Naive thymus-derived CD4-positive, alpha-beta T cell (primary cell): ENCODE measurements at places on chromosomes 7 and 10. TPM values are rescaled to one million over a fixed set of nuclear protein-coding genes. Genes with fewer than 3 reads are reported as not detected.
A peak's percentile ranks its signal among the peaks of the same experiment; 100 is the strongest.

Gene ANKRD7
- not detected for total RNA-seq

Gene IGFBP3
- total RNA-seq = 3.2 TPM

Gene PCDH15
- total RNA-seq = not detected

Gene DPYSL4
- total RNA-seq = 60.0 TPM

Gene HOXA4
- total RNA-seq = not detected

Gene MBLAC1
- 5.8 TPM for total RNA-seq

Gene OR2A2
- total RNA-seq = not detected

Gene SNX10
- 5.0 TPM for total RNA-seq

Gene CFAP70
- 4.9 TPM for total RNA-seq

Gene CAV2
- total RNA-seq = not detected in 2 replicates

Gene CYP3A7
- not detected for total RNA-seq

Gene KEL
- not detected for total RNA-seq

Gene OGDHL
- total RNA-seq = not detected

Gene AKR1D1
- total RNA-seq = not detected in 2 replicates

Gene VSTM4
- not detected for total RNA-seq

Gene MMD2
- not detected in 2 replicates for total RNA-seq

Gene CRYGN
- 0.61 TPM for total RNA-seq

Gene NKX2-3
- total RNA-seq = not detected

Gene TUBAL3
- not detected for total RNA-seq

DNA sequence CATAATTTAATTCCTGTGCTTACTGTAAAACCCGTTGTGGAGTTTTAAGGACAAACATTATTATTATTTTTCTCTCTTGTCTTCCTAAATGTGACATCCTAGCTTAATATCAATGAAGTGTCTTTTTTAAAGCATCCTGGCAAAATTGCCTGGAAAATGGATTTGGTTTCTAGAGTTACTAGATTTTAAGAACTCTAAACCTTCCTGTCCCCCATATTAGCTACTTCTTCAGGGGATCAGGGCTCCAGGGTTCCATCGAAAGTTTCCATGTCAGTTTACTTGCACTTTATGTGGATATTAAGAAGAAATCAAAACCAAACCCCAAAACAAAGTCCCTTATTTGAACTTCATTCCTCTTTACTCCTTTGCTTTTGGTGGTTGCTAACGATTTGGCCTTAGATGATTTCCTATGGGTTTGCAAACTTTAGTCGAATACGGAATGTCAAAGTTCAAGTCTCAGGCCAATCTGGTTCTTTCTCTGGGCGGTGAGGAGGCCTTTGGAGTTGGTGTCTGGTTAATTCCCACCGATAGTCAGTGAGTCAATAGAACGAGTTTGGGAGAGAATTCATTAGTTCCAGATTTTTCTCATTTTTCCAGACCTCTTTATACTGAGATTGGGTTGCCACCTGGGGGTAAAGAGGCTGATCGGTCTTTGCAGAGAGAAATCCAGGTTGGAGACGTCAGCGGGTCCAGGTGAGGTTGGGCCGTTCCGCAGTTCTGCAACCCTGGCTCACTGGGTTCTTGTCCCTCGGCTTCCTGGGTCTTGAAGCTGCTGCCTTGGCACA lies 1.1 kb downstream of the CUX1 start:
- DNase-seq = no peak

GRCh38 chr7:2512713-2513112 lies 6.9 kb upstream of the LFNG start:
- DNase-seq = no peak

DNA sequence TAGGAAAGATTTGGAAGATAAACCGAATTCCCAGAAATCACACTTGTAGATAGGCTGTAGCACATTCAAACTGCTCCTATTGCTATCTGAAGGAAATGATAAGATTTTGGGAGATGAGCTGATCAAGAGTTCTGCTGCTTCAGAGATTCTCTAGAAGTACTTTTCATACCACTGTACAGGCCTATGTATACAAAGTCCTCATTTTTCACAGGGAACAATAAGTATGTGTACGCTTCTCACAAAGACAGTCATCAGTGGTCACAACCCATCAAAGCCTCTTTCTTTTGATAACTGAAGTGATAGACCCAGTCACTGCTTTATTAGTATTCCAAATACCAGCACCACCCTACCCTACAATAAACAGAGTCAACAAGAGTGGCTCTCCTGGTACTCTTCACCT lies 15.6 kb upstream of the SEPTIN7 start:
- no peak for DNase-seq

DNA sequence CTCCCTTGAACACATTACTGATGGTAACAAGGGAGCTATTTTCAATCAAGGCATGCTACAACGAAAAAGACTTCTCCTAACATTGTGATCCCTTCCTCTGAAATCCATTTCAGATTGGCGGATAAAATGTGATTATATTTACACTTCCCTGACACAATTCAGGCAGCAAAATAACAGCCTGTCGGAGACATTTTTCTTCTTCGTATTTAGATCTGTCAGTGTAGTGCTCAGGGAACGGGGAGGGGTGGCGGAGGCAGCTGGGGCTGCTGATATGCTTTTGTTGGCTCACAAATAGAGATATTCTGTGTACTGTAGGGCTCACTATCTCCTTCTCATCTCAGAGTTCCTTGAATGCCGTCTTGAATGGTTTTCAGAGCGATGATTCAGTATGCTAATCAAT lies 1261.7 kb upstream of the AUTS2 start:
- DNase-seq = no peak

- DNase-seq = no peak
Measured at GRCh38 chr10:108051218-108051617, 886.7 kb upstream of the SORCS1 start.

DNA sequence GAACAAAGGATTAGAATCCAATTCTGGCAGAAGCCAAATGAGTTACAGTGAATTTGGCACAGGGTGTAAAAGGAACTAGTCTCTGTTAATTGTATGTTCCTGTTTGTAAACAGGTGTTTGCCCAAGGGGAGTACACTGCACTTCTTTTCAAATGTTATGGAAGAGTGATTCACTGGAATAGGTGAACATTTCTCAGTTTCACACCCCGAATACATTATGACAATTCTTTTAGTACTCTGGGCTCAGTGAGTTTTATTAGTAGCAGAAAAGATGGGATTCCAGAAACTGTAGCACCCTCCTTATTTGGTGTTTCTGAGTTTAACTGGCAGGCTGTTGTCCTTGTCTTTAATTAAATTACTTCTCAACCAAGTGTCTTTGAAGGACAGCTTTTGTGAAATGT lies 329.2 kb downstream of the BBS9 start:
- DNase-seq = no peak

DNA sequence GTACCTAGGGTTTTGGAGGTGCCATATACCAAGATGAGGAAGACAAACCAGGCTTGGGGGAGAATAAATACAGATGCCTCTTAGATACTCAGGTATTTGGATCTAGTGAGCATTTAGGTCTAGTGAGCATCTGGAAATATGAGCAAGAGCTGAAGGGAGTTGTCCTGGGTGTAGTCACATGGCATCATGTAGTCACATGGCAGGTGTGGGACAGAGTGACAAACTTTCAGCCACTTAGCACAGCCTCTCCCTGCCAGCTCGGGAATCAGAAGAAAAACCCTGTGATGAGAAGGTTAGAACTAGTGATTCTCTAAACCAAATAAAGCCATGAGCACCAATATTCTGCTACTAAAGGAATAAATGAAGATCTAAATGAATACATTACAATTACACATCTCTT lies 24.3 kb downstream of the RGR start:
- DNase-seq = no peak

- DNase-seq = no peak
Measured at GRCh38 chr10:110508159-110508788, 10.6 kb downstream of the DUSP5 start.

GRCh38 chr7:159209429-159209828 lies 64.8 kb upstream of the VIPR2 start:
- no peak for DNase-seq

DNA sequence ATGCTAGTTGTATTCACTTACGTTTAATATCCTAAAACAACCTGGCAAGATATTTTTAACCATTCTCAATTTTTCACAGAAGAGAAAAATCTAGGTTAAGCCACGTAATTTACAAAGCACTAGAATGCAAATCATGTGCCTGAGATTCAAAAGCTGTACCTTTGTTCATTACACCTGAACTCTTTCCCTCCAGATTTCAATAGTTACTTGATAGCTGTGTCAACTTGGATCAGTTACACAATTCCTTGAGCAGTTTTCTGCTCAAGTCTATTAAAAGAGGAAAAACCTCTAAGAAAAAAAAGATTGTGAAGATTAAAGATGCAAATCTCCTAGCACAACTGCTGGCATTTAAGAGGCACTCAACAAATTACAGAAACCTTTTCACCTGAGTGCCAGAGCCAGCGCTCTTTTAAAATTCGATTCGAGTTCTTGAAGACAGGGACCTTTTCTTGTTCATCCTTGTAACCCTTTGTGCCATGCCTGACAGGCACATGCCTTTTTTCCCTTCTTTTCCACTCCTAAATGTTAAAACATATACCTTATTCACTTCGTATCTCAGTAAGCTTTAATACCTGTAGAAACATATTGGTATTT lies 886 bp downstream of the NSUN6 start:
- no peak for DNase-seq

- DNase-seq = no peak
Measured at GRCh38 chr7:27224983-27225934, 17.3 kb upstream of the EVX1 start.

- no peak for DNase-seq
Measured at GRCh38 chr10:79106256-79107050, 37.7 kb downstream of the ZMIZ1 start.

DNA sequence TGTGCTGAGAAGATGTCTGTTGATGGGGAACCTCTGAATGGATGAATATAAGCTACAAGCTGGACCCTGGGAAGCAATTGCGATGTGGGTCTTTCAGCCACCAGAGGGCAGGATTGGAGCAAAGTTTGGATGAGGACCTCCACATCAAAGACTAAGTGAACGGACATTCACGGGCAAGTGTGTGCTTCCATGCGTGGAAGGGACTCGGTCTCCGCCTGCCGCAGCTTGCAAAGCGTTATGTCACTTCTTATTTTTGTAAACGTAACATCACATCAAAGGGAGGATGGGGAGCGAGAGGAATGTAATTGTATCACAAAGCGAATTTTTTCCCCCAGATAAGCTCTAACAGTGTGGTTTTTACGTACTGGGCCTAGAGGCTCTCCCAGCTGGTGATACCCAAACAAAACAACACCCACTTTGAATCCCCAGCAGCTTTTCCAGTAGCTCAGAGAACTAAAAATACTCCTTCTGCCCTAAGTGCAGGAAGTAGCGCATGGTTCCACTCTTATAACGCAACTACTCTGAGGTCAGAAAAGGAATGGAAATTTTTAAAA lies 65.0 kb downstream of the VWA2 start:
- DNase-seq = peak; percentile 52

GRCh38 chr7:95980706-95981105 lies 208.4 kb downstream of the DYNC1I1 start:
- DNase-seq = no peak

DNA sequence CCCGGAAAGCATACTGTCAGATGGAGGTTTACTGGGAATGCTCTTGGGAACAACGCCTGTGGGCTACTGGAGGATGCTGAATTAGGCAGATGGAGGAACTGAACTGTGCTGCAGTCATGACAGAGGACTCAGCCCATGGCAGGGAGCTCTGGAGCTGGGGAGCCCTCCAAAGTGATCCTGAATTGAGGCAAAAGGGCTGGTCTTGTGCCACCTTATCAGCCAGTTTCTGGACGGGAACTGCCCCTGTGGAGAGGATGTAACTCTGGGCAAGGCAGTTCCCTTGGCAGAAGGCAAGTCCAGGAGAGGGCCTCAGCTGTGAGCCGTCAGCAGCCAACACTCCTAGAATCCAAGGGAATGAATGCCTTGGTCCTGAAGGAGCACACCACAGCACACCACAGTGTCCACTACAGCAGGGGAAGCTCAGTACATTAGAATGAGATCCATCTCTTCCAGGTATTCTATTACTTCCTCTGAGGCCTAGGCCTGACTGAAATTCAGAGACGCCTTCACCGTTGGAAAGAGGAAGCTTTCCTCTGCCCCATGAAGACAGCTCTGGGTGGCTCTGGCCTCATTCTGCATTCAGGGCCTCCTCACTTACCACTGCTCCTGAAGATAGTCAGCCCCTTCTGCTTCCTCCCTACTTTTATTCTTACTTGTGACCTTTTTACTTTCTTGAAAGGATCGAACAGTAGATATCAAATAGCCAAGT lies 139.6 kb upstream of the GPR26 start:
- no peak for DNase-seq

DNA sequence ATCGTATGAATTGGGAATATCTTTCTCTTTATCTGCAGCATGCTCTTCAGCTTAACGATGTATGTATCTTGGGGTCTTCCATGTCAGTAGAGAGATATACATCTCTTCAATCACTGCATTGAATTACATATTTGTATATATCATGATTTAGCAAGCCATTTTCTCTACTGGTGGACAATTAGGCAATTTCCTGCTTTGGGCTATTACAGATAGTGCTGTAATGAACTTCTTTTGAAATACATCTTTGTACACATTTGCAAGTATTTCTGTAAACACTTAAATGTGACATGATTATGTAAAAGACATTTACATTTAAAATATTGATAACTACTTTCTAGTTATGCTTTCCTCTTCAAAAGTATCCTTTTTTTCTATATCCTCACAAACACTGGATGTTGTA lies 199.0 kb downstream of the PPP1R9A start:
- no peak for DNase-seq

DNA sequence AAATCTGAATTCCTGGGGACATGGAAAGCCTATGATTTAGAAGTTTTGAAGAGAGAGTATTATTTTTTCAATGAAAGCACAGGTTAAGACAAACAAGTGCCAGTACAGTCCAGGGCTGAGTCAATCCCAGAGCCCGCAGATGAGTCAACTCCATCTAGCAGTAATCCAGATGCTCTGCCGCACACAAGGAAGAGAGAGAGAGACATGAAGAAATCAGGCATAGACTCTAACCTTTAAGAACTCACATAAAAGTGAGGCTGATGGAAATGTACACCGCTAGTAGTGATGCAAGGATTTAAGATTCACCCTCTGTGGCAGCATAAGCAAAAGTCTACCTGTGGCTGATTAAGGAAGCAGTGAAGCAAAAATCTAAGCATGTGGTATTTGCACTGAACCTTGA lies 651.5 kb downstream of the TNS3 start:
- DNase-seq = no peak

GRCh38 chr10:49000437-49001398 lies 61.1 kb upstream of the LRRC18 start:
- DNase-seq = no peak

- DNase-seq = no peak
Measured at GRCh38 chr7:30116771-30117170, 18.0 kb upstream of the MTURN start.

- no peak for DNase-seq
Measured at GRCh38 chr7:2761131-2761624, 73.2 kb downstream of the AMZ1 start.

DNA sequence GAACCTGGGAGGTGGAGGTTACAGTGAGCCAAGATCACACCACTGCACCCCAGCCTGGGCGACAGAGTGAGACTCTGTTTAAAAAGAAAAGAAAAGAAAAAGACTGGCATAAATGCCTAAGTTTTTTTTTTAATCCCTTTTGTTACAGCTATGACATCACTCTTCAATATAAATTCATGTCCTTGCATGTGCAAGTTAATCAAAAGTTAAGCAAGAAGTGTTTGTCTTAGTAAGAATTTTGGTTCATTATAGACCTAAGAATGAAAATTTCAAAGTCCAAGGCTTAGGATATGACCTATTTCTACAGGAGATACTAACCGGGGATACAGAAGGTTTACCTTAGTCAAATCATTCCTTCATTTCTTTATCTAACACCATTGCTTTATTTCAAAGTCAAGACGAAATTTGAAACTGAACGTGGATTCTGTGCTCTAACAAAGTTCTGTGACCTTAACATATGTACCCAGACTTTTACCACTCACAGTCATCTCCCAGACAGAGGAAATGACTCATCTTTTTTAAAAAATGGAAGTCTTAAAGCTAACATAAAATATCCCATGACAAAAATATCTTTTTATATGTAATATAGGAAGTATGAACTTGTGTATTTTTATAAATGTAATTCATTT lies 29.3 kb upstream of the ITGB8 start:
- DNase-seq = no peak
